Stimulated activated CD4-positive, alpha-beta T cell treated with anti-CD3 and anti-CD28 coated beads, Interleukin-1b, Interleukin-23, amount 100 ng/mL, for 1 hour (primary cell): ENCODE measurements at places on chromosomes 13 and 19.

- no peak for DNase-seq
These were observed 5.6 kb upstream of the PIK3R2 start for GRCh38 chr19:18147396-18147795.

GRCh38 chr13:113141601-113141970 lies 16.9 kb upstream of the PROZ start:
- DNase-seq: no peak

DNA sequence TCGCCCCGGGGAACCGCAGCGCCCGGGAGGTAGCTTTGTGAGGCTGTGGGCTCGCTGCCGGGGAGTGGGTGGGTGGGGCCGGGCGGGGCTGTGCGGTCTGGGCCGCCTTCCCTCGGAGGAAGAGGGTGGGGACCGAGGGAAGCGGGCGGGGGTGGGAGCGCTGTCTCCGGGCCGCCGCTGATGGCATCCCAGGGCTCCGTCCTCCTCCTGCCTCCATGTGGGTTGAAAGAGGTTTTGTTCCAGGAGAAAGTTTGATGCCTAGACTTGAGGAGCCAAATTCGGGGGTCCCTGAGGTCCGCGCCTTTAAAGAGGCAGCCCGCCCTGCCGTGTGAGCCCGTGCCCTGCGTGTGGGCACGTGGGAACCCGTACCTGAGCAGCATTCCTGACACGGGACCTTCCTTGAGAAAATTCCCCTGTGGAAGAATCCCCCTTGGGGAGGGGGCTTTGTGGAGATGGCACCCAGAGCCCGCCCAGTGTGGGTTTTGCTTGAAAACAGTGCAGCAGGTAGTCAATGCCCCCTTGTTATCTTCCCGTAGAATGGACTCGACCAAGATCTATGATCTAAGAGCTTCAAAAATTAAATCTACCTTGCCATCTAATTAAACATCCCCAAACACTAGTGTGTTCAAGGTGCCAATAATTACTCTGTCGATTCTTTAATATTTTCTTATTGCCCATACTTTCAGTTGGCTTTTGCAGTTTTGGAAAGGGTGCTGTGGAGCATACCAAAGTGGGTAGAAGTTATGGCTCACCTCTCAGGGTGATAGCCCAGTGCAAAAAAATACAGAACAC lies 107.8 kb downstream of the RXFP2 start:
- no peak for DNase-seq

GRCh38 chr13:30690282-30691188 lies 44.8 kb upstream of the ALOX5AP start:
- no peak for DNase-seq

DNA sequence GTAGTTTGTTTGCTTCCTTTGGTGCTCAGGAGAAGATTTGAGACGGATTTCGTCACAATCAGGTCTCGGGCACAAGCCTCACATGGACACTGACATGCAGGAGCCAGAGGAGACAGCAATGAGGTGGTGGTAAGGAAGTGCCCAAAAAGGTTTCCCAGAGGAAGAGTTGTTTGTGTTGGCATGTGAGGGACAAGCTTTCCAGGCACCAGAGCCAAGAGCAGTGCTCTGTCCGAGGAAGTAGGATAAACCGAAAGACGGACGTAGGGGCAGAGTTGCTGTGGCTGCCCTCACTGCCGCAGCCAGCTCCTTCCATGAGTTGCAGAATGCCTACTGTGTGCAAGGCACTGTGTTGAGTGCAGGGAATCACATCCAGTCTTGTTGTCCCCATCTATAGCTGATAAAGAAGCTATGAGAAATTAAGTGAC lies 27.7 kb downstream of the SAE1 start:
- no peak for DNase-seq

DNA sequence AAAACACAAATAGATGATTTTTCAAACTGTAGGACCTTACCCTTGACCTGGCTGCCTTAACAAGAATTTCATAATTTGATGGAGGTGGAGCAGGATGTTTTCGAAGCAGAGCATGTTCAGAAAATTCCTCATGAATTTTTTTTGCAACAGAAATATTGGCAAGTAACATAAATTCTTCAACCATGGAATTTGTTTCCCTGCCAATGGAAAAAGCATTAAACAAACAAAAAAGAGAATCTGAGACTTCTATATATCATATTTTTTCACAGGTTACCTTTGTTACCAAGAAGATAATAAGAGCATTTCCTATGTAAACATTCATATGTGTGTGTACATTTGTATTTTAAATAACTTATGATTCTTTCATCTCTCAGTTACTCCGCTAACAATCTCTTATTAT lies 18.3 kb downstream of the DIS3 start:
- DNase-seq: no peak
